Vagina (tissue), 2 donors: ENCODE measurements at places on chromosomes 6 and 20.
A peak's percentile ranks its signal among the peaks of the same experiment; 100 is the strongest.

- no peak for DNase-seq
- no peaks in the 10 kb centered on the region for H3K27me3 ChIP-seq
- no peaks in the 10 kb centered on the region for H3K4me1 ChIP-seq
- no peak overlapping the region for H3K27ac ChIP-seq
- no peaks in the 10 kb centered on the region for H3K36me3 ChIP-seq
Measured at GRCh38 chr6:13825871-13826270, 11.5 kb upstream of the MCUR1 start.

GRCh38 chr20:46334303-46334904, 26.1 kb upstream of the CDH22 start:
- DNase-seq, result no peak
- H3K27me3 ChIP-seq, result no peaks in the 10 kb centered on the region
- H3K4me1 ChIP-seq, result peaks cover 9% of the 10 kb centered on the region
- no peak overlapping the region for H3K27ac ChIP-seq
- no peak overlapping the region for H3K4me3 ChIP-seq

DNA sequence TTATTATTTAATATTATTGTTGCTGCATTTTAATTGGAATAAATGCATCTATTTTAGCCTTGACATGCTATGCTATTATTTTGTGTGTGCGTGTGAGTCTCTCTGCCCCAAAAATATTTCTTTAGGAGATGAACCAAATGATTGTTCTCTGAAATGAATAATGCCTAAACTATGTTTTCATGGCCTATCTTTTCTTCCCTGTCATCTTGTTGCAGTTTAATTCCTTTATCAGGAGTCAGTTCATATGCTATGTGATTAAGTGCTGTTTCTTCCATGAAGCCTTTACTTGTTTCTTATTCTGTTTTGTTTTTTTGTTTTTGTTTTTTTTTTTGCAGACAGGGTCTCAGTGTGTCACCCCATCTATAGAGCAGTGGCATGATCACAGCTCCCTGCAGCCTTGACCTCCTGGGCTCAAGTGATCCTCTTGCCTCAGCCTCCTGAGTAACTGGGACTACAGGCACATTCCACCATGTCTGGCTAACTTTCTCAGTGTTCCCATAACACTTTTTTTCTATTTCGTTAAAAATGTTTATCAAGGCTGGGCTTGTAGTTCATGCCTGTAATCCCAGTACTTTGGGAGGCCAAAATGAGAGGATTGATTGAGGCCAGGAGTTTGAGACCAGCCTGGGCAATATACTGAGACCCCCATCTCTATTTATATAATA, 25.7 kb downstream of the TPX2 start:
- no peak overlapping the region for H3K27ac ChIP-seq
- no peaks in the 10 kb centered on the region for H3K27me3 ChIP-seq
- no peak for DNase-seq

DNA sequence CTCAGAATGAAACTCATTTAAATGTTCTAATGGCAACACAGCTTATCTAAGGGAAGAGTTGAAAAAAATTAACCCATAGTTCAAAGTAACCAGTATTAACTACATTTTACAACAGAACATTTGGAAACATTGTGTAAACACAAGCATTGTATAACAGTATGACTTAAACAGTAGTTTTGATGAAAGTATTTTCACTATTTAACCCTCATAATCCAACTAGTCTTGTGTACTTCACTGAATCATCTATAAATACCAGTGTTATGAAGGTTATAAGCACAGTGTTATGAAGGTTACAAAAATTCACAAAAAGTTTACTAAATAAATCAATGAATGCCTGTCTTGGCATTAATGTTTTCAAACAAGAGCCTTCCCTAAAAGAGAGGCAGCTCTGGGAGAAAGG, 66.5 kb downstream of the REV3L start:
- no peak for DNase-seq
- H3K27ac ChIP-seq, result no peak overlapping the region
- no peak overlapping the region for H3K4me3 ChIP-seq
- no peaks in the 10 kb centered on the region for H3K36me3 ChIP-seq
- H3K4me1 ChIP-seq, result peaks cover 25% of the 10 kb centered on the region

GRCh38 chr6:454148-454991, 62.8 kb downstream of the IRF4 start:
- H3K4me1 ChIP-seq, result peaks cover 13% of the 10 kb centered on the region
- no peaks in the 10 kb centered on the region for H3K27me3 ChIP-seq
- no peak for DNase-seq
- H3K36me3 ChIP-seq, result no peaks in the 10 kb centered on the region
- H3K27ac ChIP-seq, result no peak overlapping the region

- H3K27me3 ChIP-seq, result no peaks in the 10 kb centered on the region
- DNase-seq, result no peak
- H3K4me1 ChIP-seq, result peaks cover 35% of the 10 kb centered on the region
- H3K4me3 ChIP-seq, result no peak overlapping the region
Measured at GRCh38 chr6:35034411-35035191, 106.5 kb downstream of the TCP11 start.

- DNase-seq, result no peak
- no peaks in the 10 kb centered on the region for H3K27me3 ChIP-seq
- H3K4me1 ChIP-seq, result peaks cover 15% of the 10 kb centered on the region
- no peaks in the 10 kb centered on the region for H3K36me3 ChIP-seq
Measured at GRCh38 chr6:159701413-159701999, 8.5 kb upstream of the SOD2 start.

DNA sequence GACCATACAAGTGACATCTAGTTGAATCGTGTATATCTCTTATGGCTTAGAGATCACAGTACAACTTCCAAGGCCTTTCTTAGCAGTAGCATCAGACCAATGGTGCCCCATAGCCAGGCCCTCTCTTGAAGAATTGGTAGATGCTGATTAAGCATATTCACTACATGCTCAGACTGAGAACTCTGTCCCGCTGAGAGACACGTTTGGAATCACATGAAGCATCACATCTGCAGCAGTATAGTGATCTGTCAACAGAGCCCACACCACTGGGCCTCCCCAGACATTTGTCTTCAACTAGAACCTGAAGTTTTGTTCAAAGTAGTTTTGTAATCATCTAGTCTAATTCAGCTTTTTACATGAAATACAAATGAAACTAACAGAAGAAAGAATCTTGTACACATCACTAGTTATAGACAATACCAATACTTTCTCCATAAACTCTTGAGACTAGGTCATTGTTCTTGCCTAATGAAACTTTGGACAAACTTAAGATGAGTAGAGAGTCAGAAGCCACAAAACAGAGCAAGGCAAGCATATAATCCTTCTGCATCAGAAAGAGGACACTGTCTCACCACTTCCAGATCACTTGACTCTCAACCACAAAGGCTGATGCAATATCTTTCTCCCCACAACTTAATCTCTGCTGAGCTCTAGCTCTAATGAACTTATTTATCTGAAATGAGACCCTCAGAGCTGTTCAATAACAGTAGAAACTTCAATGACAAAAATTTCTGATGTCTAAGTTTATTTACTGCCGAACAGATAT, 182.7 kb downstream of the TBX18 start:
- no peaks in the 10 kb centered on the region for H3K4me1 ChIP-seq
- H3K4me3 ChIP-seq, result no peak overlapping the region
- H3K27me3 ChIP-seq, result no peaks in the 10 kb centered on the region
- no peak overlapping the region for H3K27ac ChIP-seq
- no peak for DNase-seq
- no peaks in the 10 kb centered on the region for H3K36me3 ChIP-seq

- no peaks in the 10 kb centered on the region for H3K36me3 ChIP-seq
- H3K4me1 ChIP-seq, result no peaks in the 10 kb centered on the region
- H3K27me3 ChIP-seq, result no peaks in the 10 kb centered on the region
- H3K27ac ChIP-seq, result no peak overlapping the region
- no peak for DNase-seq
Measured at GRCh38 chr6:32947552-32948465, 5.1 kb downstream of the HLA-DMA start.

- no peak overlapping the region for H3K27ac ChIP-seq
- no peak for DNase-seq
- H3K27me3 ChIP-seq, result no peaks in the 10 kb centered on the region
- H3K4me3 ChIP-seq, result no peak overlapping the region
- peaks cover 5% of the 10 kb centered on the region for H3K4me1 ChIP-seq
Measured at GRCh38 chr20:34755367-34755766, 51.2 kb downstream of the TP53INP2 start.

GRCh38 chr6:133584823-133585222, 304.1 kb upstream of the TCF21 start:
- no peak overlapping the region for H3K4me3 ChIP-seq
- H3K27ac ChIP-seq, result no peak overlapping the region
- H3K36me3 ChIP-seq, result no peaks in the 10 kb centered on the region

GRCh38 chr20:17646209-17646960, 35.7 kb downstream of the RRBP1 start:
- H3K36me3 ChIP-seq, result no peaks in the 10 kb centered on the region
- H3K4me1 ChIP-seq, result peaks cover 69% of the 10 kb centered on the region
- no peaks in the 10 kb centered on the region for H3K27me3 ChIP-seq
- no peak overlapping the region for H3K4me3 ChIP-seq

- no peaks in the 10 kb centered on the region for H3K27me3 ChIP-seq
- H3K4me3 ChIP-seq, result peak within 1 kb of the TSS; percentile 73
- H3K4me1 ChIP-seq, result peaks cover 9% of the 10 kb centered on the region
- no peaks in the 10 kb centered on the region for H3K36me3 ChIP-seq
Measured at GRCh38 chr6:150068720-150069648, at the start of gene ULBP3. Gene ULBP3 (minus strand): TSS chr6:150069121. CDS start chr6:150069066, 55 bp downstream.

DNA sequence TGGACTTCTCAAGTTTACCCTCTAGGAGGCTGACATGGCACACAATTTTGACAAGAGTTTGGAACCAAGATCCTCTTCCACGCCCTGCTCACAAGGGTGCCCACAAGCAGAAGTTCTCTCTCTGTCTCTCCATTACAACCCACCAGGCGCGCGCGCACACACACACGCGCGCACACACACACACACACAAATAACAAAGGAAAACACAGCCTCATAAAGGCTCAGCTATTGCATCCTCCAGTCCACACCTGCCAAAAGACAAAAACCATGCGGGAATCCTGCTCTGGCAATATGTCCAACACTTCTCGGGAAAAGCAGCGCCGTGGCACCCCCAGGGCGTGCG, 870 bp downstream of the PAK5 start:
- DNase-seq, result no peak
- peaks cover 16% of the 10 kb centered on the region for H3K4me1 ChIP-seq
- H3K36me3 ChIP-seq, result no peaks in the 10 kb centered on the region
- no peaks in the 10 kb centered on the region for H3K27me3 ChIP-seq
- no peak overlapping the region for H3K27ac ChIP-seq
- no peak overlapping the region for H3K4me3 ChIP-seq

DNA sequence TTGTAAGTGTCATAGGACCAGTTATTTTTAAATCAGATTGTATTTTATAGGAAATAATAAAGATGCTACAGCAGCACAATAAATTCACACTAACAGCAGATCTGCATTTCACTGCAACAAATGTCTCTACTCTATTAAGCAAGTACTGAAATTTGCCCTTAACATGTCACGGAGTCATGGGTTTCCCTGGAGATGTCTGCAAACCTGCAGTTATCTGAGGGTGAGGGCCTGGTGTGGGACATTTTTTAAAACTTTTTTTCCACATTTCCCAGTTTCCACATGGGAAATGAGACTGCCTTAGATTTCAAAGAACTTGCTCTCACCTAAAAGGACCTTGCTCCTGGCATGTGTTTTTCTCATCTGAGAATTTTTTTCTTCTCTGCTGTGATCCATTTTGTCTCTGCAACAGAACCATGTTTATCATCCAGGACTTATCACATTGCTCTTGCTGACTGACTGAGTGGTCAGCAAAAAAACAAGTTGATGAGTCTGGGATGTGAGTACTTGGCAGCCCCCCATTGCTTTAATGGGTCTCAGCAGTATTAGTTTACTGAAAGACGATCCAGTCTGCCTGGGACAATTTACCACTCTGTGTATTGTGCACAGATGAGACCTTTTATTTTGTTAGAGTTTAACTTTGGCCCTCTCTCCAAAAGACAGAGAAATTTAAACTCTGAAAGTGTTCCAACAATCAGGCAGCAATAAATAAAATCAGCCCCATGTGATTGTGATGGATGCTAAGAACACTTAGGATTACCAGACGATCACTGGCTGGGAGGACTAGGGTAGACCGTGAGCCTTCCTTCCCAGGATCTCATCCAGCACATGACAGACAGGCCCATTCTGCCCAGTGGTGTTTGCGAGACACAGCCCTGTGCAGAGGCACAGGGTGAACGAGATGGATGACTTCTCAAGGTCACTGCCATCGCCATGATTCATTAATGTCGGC, 268.8 kb downstream of the BTBD9 start:
- H3K27ac ChIP-seq, result peak overlapping the region; percentile 42
- no peak overlapping the region for H3K4me3 ChIP-seq
- DNase-seq, result no peak
- no peaks in the 10 kb centered on the region for H3K27me3 ChIP-seq

DNA sequence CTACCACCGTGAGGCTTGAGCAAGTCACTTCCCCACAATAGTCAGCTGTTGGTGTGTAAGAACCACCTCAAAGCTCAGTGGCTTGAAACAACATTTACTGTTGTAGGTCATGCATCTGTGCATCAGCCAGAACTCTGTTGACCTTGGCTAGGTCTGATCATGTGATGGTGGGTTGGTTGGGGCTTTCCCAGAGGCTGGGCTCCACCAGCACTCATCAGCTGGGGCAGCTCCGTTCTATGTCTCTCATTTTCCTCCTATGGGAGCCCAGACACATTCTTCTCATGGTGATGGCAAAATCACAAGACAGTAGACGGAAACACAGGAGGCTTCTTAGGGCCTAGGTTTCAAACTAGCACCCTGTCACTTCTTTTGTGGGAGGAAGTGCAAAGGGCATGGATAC, 42.8 kb upstream of the PSMF1 start:
- no peak overlapping the region for H3K27ac ChIP-seq
- H3K4me1 ChIP-seq, result no peaks in the 10 kb centered on the region
- no peak for DNase-seq
- no peaks in the 10 kb centered on the region for H3K27me3 ChIP-seq
- H3K36me3 ChIP-seq, result no peaks in the 10 kb centered on the region

DNA sequence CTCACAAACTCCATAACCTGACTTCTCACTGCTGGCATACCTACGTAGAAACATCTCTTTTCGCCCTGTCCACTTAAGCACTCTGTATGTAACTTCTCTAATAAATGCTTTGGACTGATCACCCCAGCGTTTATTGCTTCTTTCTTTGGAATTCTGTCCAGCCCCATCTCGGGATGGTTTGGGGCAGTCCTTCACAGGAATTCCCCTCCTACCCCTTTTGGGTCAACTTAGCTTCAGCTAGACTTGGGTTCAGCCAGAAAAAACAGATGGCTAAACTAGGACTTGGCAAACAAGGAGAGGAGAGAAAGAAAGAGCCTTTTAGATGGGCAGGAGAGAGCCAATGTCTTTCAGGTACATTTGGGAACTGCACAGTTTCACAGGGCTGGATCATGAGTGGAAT, 3.9 kb upstream of the LTV1 start:
- no peak overlapping the region for H3K4me3 ChIP-seq
- H3K4me1 ChIP-seq, result peaks cover 14% of the 10 kb centered on the region
- no peaks in the 10 kb centered on the region for H3K27me3 ChIP-seq
- no peaks in the 10 kb centered on the region for H3K36me3 ChIP-seq

DNA sequence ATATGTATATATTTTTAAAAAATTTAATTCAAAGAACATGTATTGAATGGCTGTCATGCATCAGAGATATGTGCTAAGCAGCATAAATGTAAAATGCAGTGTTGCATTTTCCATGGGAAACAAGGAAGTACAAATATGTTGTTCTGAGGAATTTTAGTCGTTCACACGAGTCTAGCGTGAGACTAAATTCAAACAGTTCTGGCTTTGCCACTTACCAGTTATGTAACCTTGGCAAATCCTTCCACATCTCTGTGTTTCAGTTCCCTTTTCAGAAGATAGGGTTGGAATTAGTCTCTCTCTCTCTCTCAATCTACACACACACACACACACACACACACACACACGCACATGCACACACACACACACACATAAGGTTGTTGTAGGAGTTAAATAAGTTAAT, 305.4 kb downstream of the UTRN start:
- H3K27ac ChIP-seq, result no peak overlapping the region
- no peaks in the 10 kb centered on the region for H3K4me1 ChIP-seq
- no peak for DNase-seq
- H3K36me3 ChIP-seq, result no peaks in the 10 kb centered on the region
- no peaks in the 10 kb centered on the region for H3K27me3 ChIP-seq
